PC-3 (cell line): ENCODE measurements at places on chromosomes 6 and 20. TPM values are rescaled to one million over a fixed set of nuclear protein-coding genes. Genes with fewer than 3 reads are reported as not detected.
A peak's percentile ranks its signal among the peaks of the same experiment; 100 is the strongest.

SLC25A27 gene
- 3.8 and 13.6 TPM in 2 replicates for total RNA-seq

TPX2 gene
- 128 and 151 TPM in 2 replicates for total RNA-seq

ANKRD66 gene
- total RNA-seq: not detected in 2 replicates

NOX3 gene
- not detected in 2 replicates for total RNA-seq

TAGAP gene
- total RNA-seq: not detected in 2 replicates

AGER gene
- 2.0 and 5.0 TPM in 2 replicates for total RNA-seq

NECAB3 gene
- 41.2 and 43.5 TPM in 2 replicates for total RNA-seq

UBE2V1 gene
- 118 and 119 TPM in 2 replicates for total RNA-seq

MPC1 gene
- total RNA-seq: 10.0 and 26.7 TPM in 2 replicates

HINT3 gene
- total RNA-seq: 7.8 and 8.0 TPM in 2 replicates

GRCh38 chr6:14765721-14766390 is 480.0 kb upstream of the JARID2 start:
- H3K27ac ChIP-seq: no peak overlapping the region
- no peaks in the 10 kb centered on the region for H3K27me3 ChIP-seq
- peaks cover 29% of the 10 kb centered on the region for H3K4me1 ChIP-seq
- no peak for DNase-seq
- no peak overlapping the region for H3K4me3 ChIP-seq

DNA sequence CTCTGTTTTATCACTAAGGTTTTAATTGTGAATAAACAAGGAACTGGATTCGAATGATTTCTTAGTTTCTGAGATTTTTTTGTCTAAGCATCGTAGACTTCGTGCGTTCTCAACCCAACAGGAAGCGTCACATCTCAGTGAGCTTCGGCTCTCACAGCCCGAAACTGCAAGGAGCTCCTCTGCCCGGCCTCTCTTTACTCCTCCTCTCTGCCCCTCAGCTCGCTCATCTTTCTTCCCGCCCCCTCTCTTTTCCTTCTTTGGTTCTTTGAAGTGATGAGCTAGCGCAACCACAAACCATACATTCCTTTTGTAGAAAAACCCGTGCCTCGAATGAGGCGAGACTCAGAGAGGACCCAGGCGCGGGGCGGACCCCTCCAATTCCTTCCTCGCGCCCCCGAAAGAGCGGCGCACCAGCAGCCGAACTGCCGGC is 480 bp upstream of the NT5E start:
- H3K4me1 ChIP-seq: peaks cover 29% of the 10 kb centered on the region
- no peaks in the 10 kb centered on the region for H3K27me3 ChIP-seq
- peak overlapping the region; percentile 87 for H3K4me3 ChIP-seq
- DNase-seq: no peak

GRCh38 chr6:132354517-132355167 is 46.6 kb downstream of the MOXD1 start:
- no peaks in the 10 kb centered on the region for H3K27me3 ChIP-seq
- DNase-seq: peak; percentile 6
- H3K4me3 ChIP-seq: no peak overlapping the region
- H3K4me1 ChIP-seq: peaks cover 21% of the 10 kb centered on the region; the same call in 1 of the 2 replicates
- H3K36me3 ChIP-seq: no peaks in the 10 kb centered on the region

GRCh38 chr6:53112404-53112803 is 36.2 kb downstream of the GCM1 start:
- no peaks in the 10 kb centered on the region for H3K27me3 ChIP-seq
- peaks cover 38% of the 10 kb centered on the region for H3K4me1 ChIP-seq
- H3K4me3 ChIP-seq: peak overlapping the region; percentile 52; the same call in 1 of the 2 replicates
- peak overlapping the region; percentile 96 for H3K27ac ChIP-seq
- peak; percentile 97 for DNase-seq

DNA sequence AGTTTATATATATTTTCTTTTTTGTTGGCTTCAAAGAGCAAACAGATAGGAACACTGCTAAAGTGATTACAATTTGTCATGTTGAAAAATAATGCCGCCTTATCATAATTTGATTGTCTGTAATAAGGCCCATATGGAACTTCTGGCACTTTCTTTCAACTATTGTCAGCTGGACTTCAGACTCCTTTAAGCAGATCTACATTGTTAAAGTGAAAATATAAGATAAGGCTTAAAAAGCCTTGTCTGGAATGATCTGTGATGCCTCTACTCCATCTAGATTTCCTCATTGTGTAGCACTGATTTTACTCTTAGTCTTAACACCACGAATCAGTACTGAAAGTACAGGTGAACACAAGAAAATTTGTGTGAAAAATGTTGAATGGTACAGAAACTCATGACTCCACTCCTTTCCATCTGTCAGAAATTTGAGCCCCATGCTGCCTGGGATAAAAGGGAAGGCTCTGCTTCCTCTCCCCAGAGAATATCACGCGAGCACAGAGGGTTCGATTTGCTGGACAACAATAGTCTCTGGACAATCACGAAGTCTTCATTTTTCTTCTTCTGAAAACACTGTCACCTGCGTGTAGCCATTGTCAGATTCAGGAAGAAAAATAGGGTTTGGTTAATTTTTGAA is 56.0 kb downstream of the BCAS1 start:
- no peak overlapping the region for H3K27ac ChIP-seq
- DNase-seq: no peak
- H3K36me3 ChIP-seq: no peaks in the 10 kb centered on the region
- no peaks in the 10 kb centered on the region for H3K4me1 ChIP-seq

GRCh38 chr6:139638179-139638941 is 263.9 kb upstream of the CITED2 start:
- no peak for DNase-seq
- H3K4me1 ChIP-seq: no peaks in the 10 kb centered on the region
- H3K27me3 ChIP-seq: no peaks in the 10 kb centered on the region
- H3K27ac ChIP-seq: no peak overlapping the region
- H3K4me3 ChIP-seq: no peak overlapping the region

DNA sequence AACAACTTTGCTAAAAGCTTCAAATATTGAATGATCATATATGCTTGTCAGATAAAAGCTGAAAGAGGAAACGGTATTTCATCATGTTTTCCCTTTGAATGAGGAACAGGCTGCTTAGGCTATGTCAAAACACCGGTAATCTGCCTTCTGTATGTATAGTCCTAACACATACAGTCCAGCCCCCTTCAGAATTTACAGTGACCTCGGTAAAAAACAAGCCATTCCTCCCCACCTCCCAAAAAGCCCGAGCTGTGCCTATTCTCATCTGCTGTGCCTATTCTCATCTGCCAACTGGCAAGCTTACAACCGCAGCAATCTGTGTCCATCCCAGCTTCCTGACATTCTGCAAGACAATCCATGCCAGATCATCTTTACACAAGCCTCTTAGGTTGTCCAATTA is 26.8 kb upstream of the UBE2J1 start:
- H3K27me3 ChIP-seq: no peaks in the 10 kb centered on the region
- H3K4me1 ChIP-seq: no peaks in the 10 kb centered on the region
- DNase-seq: no peak
- no peak overlapping the region for H3K27ac ChIP-seq

GRCh38 chr6:41446907-41447545 is 99.2 kb upstream of the FOXP4 start:
- H3K27ac ChIP-seq: no peak overlapping the region
- H3K36me3 ChIP-seq: no peaks in the 10 kb centered on the region
- no peak overlapping the region for H3K4me3 ChIP-seq
- no peaks in the 10 kb centered on the region for H3K4me1 ChIP-seq
- peaks cover 20% of the 10 kb centered on the region for H3K27me3 ChIP-seq

- no peaks in the 10 kb centered on the region for H3K36me3 ChIP-seq
- no peaks in the 10 kb centered on the region for H3K27me3 ChIP-seq
- no peak overlapping the region for H3K27ac ChIP-seq
- H3K4me1 ChIP-seq: peaks cover 5% of the 10 kb centered on the region; the same call in 1 of the 2 replicates
These were observed 27.8 kb upstream of the TLDC2 start for GRCh38 chr20:36848078-36848660.

DNA sequence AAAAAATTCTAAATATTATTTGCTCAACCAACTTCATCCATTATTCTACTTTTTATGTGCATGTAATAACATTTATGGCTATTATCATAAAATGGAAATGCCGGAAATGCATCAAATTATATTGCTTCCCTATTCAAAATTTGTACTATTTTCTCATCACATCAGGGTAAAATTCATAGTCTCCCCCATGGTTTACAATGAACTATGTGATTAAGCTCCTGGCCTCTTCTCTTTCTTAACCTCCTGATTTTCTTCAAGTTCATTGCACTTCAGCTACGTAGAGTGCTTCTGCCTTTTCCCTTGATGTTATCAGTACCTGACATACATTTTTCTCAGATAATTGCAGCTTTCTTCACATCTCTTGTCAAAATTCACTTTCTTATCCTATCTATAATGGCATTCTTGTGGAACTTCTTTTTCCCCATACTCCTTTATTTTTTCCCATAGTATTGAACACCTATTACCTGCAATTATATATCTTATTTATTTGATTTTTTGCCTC is 699.1 kb upstream of the ADGRB3 start:
- no peaks in the 10 kb centered on the region for H3K27me3 ChIP-seq
- no peak overlapping the region for H3K4me3 ChIP-seq
- H3K4me1 ChIP-seq: no peaks in the 10 kb centered on the region
- no peak for DNase-seq
- H3K27ac ChIP-seq: no peak overlapping the region
- H3K36me3 ChIP-seq: no peaks in the 10 kb centered on the region

- no peaks in the 10 kb centered on the region for H3K4me1 ChIP-seq
- H3K27me3 ChIP-seq: peaks cover 47% of the 10 kb centered on the region
- no peaks in the 10 kb centered on the region for H3K36me3 ChIP-seq
- H3K4me3 ChIP-seq: no peak overlapping the region
- no peak overlapping the region for H3K27ac ChIP-seq
- DNase-seq: no peak
These were observed 154.2 kb upstream of the MAFB start for GRCh38 chr20:40843251-40843650.

DNA sequence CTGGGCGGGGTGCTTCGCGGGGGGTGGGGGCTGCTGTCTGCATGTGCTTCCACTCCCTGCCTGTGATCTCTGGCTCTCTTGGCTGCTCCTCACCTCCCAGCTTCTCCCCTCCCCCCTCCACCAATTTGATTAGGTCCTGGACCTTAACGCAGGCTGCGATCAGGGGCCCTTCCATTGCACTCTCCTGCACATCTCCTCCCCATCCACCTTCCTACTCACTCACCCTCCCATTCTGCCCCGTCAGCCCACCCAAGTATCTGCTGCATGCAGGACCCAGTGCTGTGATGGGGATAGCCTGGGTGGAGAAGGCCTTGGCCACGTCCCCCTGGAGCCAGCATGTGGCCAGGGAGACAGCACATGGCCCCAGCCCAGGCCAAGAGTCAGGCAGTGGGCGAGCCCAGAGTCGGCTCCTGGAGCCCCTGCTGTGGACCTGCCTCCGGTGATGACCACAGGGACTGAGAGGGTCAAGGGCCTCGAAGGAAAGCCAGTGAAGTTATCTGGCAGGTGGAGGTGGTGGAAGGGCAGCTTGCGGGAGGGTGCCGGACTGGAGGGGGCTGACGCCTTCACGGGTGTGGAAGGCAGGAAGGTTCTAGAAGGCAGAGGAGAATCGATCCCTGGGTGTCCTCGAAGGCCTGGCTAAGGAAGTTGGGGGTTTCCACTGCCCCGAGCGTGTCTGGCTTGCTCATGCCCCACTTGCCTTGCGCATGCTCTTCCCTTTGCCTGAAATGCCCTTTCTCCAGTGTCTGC is 40.7 kb downstream of the SRC start:
- H3K36me3 ChIP-seq: peaks cover 28% of the 10 kb centered on the region
- no peaks in the 10 kb centered on the region for H3K27me3 ChIP-seq
- H3K4me3 ChIP-seq: no peak overlapping the region

DNA sequence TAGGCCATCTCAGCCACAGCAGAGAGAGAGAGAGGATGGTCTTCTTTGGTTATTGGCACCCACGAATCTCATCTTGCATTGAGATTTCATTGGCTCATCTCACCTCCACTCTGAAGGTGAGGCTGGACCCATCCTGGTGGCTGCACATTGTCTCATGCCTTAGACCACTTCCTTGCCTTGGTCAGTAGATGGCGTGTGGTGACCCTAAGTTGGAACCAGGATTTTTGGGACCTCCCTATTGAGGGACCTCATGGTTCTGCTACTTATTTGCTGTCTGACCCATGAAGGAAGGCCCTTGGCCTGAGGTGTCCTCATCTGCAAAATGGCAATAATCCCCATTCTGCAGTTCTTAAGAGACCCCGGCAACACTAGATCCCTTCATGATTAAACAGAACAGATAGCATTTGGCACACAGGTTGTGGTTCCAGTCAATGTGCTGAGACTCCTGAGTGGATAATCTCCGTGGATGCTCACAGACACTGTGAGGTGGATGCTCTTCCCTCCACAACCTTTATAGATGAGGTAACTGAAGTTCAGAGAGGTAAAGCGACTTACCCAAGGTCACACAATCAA is 21.5 kb upstream of the AAR2 start:
- H3K4me1 ChIP-seq: no peaks in the 10 kb centered on the region
- H3K27ac ChIP-seq: no peak overlapping the region
- peak; percentile 52 for DNase-seq
- H3K27me3 ChIP-seq: no peaks in the 10 kb centered on the region

- H3K27me3 ChIP-seq: no peaks in the 10 kb centered on the region
- no peak overlapping the region for H3K27ac ChIP-seq
- no peaks in the 10 kb centered on the region for H3K36me3 ChIP-seq
These were observed 622.8 kb downstream of the QKI start for GRCh38 chr6:164037171-164037870.

DNA sequence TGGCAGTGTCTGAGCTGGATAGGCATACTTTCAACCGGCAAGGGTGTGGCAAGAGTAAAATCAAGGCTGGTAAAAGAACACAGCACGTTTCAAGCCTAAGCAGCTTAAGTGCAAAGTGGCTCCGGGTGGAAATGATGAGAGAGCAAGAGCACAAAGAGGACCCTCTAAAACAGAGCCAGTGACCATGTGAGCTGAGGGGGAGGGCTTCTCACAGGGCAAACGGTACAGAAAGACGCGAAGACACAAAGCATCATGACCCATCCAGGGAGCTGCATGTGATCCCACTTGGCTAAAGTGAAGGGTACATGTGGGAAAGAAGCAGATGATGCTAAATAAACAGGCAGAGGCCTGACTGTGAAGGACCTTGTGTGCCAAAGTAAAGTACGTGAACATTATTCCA is 25.7 kb downstream of the FKBP5 start:
- no peaks in the 10 kb centered on the region for H3K4me1 ChIP-seq
- no peak overlapping the region for H3K27ac ChIP-seq
- DNase-seq: no peak
- H3K36me3 ChIP-seq: no peaks in the 10 kb centered on the region

DNA sequence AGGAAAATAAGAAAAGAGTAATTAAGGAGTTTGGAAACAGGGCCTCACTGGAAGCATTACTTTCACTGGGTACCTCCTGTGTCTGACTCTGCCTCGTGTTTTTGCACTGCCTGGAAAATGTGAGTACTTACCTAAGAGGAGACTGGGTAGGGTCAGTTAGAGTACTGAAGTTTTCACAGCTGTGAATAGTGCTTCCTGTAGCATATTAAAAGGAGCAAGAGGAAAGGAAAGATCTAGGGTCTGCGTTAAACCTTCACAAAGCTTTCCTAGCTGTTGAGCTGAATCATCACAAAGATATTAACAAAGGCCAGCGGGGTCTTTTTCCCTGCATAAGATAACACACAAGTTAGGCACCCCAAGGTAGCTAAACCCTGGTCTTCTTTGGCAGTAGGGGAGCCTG is 82.3 kb downstream of the MLIP start:
- H3K36me3 ChIP-seq: no peaks in the 10 kb centered on the region
- no peak overlapping the region for H3K4me3 ChIP-seq
- DNase-seq: no peak
- no peak overlapping the region for H3K27ac ChIP-seq
- no peaks in the 10 kb centered on the region for H3K27me3 ChIP-seq

- no peaks in the 10 kb centered on the region for H3K4me1 ChIP-seq
- H3K36me3 ChIP-seq: peaks cover 23% of the 10 kb centered on the region
- H3K4me3 ChIP-seq: no peak overlapping the region
- H3K27ac ChIP-seq: no peak overlapping the region
- no peak for DNase-seq
These were observed 13.7 kb downstream of the SPATA2 start for GRCh38 chr20:49901588-49901987.
